ENCODE measurements at places on chromosomes 5 and 9.

- DNase-seq, result no peak
Measured at GRCh38 chr9:6272229-6272598, 56.0 kb upstream of the TPD52L3 start.

DNA sequence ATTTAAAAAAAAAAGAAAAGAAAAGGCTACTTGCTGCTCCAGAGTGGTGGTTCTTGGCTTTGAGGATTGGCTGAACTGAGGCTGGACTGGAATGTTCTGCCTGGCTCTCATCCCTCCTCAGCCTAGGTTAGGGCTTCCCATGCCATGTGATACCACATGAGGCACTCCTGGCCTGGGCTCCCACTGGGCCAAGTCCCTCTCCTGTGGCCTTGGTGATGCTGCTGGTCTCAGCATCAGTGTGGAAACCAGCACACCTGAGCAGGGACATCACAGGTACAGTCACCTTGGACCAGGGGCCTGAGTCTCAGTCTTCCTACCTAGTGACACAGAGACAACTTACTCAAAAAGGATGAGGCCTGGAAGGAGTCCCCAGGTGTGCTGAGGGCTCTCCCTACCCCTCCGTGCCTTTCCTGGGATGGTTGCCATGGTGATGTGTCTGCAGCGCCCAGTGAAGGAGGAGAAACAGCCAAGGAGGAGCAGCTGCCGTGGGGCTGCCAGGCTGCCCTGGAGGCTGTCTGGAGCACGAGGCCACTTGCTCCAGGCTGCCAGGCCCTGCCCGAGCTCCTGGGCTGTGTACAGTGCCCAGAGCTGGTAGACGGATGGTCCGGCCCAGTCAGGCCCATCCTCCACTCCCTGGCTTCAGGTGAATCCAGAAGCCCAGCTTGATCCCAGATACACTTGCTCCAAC, 71.0 kb downstream of the WNK2 start:
- DNase-seq, result no peak

- no peak for DNase-seq
Measured at GRCh38 chr5:133514456-133514855, 97.9 kb downstream of the FSTL4 start.

- DNase-seq, result no peak
Measured at GRCh38 chr9:4667681-4668080, 1.4 kb upstream of the SPATA6L start.

DNA sequence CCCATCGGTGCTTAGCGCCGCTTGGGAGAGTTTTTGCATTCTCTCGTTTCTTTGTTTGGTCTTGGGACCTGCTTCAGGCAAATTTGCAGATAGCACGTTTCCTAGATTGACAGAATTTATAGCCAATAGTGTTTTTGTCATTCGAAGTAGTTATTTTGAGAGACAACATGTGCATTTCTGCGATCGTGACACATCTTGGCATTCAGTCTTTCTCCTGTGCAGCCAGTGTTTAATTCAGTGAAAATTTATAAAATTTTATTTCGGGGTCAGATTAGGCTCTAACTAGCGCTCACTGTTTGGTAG, 830 bp downstream of the PRRC1 start:
- DNase-seq, result no peak

GRCh38 chr5:111509119-111509518, 3.2 kb downstream of the STARD4 start:
- no peak for DNase-seq

DNA sequence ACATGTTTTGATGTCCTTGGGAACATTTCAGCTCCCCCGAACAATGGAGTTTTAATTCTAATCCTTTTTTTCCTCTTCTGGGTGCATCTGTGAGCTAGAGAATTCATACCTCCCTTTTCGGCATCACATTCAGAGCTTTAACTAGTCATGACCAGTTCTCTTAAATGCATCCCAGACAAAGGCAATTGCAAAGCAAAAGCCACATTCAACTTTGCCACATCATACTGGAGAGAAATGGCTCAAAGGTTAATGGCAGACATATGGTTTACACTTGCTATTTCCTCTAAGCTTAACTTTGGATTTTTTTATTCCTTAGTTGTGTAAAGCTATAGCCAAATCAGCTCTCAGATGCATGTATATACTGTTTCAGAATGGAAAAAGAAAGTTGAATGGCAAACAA, 153.3 kb downstream of the ESM1 start:
- no peak for DNase-seq

DNA sequence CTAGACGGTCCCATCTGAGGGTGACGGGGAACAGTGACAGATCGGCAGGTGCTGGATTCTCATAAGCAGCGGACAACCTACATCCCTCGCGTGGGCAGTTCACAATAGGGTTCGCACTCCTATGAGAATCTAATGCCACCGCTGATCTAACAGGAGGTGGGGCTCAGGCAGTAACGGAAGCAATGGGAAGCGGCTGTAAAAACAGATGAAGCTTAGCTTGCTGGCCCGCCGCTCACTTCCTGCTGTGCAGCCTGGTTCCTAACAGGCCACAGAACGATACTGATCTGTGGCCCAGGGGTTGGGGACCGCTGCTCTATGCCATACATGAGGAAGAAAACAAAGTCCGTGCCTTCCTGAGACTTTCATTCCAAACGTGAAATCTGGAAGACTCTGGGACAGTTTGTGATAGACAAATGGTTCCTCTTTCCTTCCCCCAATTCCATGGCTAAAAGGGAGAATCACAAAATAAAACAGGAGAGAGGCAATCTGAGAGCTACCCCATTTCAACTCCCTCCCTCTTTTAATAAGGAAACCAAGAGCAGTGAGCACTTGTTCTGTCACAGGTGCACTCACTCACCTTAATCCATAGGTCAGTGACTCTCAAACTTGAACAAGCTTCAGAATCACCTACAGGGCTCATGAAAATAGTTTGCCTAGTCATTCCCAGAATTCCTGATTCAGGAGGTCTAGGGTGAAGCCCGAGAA, 12.1 kb downstream of the PDCL start:
- peak; percentile 19 for DNase-seq

DNA sequence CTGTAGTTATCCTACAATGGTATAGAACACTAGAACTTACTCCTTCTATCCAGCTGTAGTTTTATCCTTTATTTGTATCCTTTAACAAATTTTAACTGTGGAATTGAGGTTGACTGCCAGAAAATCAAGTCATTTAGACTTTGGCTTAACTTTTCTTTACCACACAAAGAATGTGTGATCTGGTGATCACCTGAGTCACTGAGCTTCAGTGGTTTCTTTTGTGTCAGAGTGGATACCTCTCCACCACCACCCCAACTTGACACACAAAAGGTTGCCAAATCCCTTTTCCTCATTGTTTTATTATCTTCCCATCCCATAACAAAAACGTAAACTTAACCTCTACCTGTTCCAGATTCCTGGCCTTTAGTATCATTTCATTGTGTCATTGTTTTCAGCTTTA, 5.5 kb downstream of the OTULIN start:
- no peak for DNase-seq

GRCh38 chr5:17225520-17225919, 8.1 kb downstream of the BASP1 start:
- DNase-seq, result no peak

DNA sequence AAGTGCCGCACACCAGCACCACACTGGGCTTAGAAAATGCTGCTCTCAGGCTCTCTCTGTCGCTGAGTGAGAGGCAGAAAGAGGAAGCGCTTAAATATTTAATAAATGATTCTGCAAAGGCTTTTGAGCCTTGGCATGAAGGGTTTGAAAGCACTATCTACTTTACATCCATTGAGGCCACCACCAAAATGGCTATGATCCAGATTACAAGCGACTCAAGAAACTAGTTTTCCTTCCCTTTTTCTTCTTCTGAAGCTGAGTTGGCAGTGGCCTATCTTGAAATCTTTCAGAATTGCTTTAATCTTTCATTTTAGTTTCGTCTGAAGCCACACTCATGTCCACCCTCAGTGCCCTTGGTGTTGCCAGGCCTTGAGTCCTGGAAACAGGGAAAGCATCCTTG, 59.5 kb downstream of the EBF1 start:
- no peak for DNase-seq

- DNase-seq, result no peak
Measured at GRCh38 chr5:40071870-40072269, 607.8 kb upstream of the PTGER4 start.

DNA sequence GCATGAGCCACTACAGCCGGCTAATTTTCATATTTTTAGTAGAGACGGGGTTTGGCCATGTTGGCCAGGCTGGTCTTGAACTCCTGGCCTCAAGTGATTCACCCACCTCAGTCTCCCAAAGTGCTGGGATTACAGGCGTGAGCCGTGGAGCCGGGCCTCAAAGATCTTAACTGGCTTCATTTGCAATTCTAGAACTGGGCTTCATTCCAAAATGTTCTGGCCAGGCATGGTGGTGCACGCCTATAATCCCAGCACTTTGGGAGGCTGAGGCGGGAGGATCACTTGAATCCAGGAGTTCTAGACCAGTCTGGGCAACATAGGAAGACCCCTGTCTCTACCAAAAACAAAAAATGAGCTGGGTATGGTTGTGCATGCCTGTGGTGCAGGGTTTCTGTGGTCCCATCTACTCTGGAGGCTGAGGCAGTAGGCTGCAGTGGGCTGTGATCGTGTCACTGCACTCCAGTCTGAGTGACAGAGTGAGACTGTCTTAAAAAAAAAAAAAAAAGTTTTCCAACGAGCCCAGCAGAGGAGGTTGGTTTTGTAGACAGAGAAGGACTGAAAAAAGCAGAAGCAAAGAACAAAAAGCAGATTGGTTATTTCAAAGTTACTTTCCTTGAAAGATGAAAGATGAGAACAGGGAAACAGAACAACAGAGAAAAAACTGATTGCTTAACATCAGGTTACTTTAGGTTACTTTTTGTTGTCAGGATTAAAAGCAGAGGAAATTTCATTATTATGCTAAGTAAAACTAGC, 78.2 kb downstream of the ANKRD55 start:
- no peak for DNase-seq

DNA sequence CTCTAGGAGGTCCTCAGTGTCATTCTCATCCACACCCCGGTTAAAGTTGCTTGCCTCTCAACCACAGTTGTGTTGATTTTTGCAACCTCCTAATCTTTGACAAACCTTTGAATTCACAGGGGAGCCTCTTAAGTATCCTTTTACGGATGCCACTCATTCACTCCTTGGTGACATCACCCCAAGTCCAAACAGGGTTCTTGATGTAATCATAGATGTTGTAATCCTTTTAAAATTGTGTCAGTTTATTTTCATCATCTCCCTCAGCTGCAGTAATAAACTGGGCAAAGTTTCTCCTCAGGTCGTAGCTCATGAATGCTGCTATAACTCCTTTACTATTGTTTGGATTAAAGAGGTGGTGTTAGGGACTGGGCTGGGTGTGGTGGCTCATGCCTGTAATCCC, 637.2 kb upstream of the NUDT12 start:
- no peak for DNase-seq

- DNase-seq, result no peak
Measured at GRCh38 chr5:153617190-153617589, 126.7 kb downstream of the GRIA1 start.

DNA sequence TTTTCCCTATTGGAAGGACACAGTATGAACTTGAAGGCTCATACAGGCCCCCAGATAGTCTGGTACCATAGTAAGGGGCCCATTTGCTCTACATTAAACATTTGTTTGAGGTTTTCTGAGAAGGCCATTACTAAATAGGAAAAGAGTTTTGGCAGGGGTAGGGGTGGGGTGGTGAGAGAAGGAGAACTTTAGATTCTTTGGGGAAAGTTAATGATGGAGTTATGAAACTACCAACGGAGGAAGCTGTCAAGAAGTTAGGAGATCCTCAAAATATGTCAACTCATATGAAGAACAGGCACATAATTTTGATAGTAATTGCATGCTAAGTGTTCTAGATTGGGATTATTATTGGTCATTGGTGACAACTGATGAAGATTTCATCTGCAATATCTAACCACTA, 114.7 kb downstream of the TAF11L14 start:
- no peak for DNase-seq

- no peak for DNase-seq
Measured at GRCh38 chr5:151780348-151780747, 8.6 kb downstream of the G3BP1 start.

- no peak for DNase-seq
Measured at GRCh38 chr9:97848215-97848479, 4.9 kb upstream of the FOXE1 start.

DNA sequence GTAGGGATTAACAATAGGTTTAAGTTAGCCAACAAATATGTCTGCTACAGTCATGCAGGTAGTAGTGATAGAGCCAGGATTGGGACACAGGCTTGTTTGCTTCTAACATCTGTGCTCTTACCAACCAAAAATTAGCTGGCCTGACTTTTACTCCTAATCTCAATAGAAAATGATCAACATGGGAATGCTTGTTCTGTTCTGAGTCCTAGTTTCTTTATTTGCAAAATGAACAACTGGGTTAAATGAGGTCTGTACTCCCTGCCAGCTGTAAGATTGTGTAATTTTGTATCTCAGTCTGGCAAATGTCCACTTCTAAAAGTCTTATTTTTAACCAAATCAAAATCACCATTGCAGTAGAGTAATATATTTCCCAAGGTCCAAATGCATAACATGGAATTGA, 216.8 kb downstream of the NMUR2 start:
- DNase-seq, result no peak

GRCh38 chr5:173691931-173692330, 75.5 kb upstream of the BOD1 start:
- no peak for DNase-seq

DNA sequence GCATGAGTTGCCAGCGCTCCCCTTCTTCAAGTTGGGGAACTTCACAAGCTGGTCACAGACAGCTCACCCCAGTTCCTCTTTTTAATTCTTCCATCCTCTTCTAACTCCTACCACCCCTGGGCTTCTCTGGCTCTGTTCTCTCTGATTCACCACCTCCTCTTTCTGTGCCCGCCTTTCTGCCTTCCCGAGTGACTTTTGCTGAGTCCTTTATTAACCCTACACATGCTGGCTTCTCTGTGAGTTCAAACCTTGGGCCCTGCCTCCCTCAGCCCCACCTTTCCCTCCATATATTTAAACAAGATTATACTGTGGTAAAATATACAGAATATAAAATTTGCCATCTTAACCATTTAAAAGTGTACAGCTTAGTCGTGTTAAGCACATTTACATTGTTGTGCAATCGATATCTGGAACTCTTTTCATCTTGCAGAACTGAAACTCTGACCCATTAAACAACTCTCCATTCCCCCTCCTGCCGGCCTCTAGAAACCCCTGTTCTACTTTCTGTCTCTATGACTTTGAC, 32.0 kb downstream of the SLC46A2 start:
- no peak for DNase-seq

DNA sequence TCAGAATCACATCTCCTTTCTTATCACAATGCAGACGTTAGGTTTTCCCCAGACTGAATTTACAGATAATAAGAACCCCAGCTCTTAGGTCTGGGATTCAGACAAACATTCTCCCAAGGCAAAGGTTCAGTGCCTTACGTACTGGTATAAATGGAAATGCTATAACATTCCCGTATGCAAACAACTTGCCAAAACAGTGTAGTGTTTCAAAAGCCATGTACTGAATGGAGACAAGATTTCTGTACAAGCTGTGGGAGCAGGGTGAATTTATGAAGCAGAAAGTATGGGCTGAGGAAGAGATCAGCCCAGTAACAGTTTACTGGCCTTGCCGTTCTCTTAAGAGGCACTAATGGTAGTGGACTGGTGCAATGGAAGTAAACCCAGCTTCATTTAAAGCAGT, 225.5 kb upstream of the ZNF462 start:
- DNase-seq, result no peak

GRCh38 chr5:43874772-43875171, 271.8 kb downstream of the NNT start:
- no peak for DNase-seq

Data from T-helper 9 cell (primary cell).